ENCODE measurements at places on chromosomes 13 and 19.

DNA sequence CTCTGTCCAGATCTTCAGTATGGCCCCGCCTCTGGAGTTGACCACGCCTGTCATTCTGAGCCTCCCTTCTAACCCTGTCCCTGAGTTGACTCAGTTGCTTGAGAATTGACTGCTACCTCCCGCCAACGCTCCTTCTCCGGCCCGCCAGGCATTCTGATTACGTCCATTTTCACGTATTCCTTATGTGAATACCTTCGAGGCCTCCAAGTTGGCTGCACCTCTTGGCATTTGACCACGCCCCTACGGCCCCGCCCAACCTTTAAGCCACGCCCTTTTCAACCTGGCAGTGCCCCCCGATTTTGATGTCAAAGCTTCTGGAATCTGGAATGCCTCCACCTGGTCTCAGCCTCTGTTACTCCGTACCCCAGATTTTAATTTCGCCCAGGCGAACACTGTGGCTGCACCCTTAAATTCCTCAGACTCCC lies 1.7 kb upstream of the EML2 start:
- no peak for DNase-seq

DNA sequence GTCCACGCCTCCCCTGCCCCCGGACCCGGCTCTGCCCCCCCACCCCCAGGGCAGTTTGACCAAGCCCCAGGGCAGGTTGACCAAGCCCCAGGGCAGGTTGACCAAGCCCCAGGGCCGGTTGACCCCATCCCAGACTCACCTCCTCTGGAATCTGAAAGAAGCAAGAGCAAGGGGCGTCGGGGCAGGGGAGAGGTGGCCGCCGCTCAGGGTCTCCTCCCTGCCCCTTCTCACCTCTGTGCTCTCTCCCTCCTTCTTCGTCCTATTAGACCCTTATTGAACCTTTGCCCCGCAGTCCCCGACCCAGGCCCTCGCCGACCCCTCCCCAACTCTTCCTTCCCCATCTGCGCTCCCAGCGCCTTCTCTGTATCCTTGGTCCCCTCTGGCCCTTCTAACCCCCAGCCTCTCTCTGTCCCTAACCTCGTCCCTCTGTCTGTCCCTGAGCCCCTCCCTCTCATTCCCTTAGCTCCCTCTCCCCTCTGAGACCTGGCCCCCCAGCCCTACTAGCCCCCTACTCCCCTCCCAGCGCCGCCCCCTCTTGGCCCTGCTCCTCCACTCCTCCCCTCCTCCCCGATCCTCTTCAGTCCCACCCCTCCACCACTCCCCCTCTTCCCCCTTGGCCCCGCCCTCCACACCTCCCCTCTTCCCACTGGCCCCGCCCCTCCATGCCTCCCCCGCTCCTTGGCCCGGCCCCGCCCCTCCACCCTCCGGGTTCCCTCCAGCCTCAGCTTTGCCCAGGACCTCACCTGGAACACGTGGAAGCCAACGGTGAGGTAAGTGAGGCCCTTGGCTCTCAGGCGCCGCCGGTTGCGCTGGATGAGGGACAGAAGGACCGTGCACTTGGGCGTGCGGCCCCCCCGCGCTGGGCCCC lies 7.6 kb downstream of the CAPN12 start:
- DNase-seq: peak; percentile 69

DNA sequence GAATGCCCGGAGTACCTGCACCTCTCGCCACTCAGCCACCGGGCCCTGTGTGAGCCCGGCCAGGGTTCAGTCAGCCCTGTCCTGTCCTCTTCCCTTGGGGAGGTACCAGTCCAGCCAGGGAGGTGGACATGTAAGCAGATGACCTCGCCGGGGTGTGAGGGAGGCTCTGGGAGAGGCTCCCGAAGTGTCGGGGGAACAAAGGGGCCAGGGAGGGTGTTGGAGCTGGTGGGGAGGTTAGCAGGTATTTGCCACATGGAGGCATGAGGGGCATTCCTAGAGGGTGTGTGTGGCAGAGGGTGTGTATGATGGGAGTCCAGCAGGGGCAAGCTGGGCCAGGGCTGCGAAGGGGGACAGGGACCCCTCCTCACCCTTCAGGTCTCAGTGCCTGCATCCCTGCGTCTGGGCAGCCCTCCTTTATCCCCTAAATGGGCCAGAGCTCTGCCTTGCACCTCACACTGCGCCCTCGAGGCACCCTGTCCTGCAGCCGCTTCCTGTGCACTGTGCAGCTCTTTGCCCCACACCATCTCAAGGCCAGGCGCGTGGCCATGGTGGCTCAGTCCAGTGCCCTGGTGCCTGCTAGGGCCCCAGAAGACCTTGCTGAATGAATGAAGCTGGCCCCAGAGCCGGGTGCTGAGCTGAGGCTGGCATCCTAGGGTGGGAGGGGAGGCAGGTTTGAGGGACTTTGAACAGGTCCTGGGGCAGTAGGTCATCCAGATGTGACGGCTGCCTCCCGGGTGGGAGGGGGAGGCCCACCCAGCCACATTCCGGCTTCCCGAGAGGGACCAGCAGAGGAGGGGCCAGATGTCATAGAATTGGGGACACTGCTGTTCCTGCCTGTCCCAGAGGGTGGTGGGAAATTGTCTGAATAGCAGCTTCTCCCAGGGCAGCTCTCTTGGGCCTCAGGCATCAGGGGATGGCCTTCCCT lies 3.1 kb downstream of the DDA1 start:
- DNase-seq: no peak

- DNase-seq: no peak
Measured at GRCh38 chr13:35979361-35979951, 151.7 kb downstream of the DCLK1 start.

- DNase-seq: no peak
Measured at GRCh38 chr19:49151267-49152118, 3.7 kb downstream of the HRC start.

DNA sequence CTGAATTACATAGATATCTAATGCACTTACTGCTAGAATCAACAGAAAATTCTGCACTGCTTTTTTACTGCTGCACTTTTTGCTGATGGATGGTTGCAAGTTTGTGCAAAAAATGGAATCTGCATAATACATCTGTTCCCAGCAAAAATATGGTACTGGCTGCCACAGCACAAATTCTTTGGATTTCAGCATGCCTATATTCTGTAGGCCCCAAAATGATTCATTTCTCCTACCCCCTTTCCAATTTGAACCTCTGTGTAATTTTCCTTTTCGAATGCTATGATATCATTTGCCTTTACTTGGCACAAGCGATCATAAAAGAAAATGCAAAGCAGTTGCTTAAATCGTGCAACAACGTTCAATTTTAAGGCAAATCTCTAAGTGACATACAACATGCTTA lies 524.2 kb upstream of the NBEA start:
- DNase-seq: no peak

DNA sequence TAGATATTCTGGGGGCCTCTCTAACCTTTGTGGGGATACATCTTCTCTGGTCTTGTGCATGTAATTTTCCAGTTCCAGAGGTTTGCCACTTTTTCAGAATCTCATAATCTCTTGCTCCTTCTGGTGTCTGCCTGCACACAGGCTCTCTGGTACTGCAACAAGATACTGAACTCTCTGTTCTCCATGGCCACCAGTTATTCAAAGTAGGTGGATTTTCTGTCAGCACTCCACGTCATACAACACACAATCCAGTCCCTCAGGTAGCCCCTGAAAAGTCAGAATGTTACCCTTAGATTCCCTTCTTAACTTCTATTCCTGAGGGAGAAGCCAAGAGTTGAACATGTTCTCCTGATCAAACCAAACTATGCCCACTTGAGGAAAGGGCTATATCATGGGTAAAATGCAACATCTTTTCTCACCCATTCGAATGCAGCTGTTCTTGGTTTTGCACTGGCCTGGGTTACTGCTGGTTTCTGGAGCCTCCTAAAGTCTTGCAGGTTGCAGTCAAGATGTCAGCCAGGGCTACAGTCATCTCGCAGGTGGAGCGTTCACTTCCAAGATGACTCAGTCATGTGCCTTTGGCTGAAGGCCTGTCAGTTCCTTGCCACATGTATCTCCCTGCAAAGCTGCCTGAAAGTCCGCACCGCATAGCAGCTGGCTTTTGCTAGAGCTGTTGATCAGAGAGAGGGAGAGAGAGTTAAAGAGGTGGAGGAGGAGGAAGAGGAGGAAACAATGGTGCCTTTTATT lies 57.7 kb upstream of the TUBA3C start:
- DNase-seq: no peak
